Pulmonary artery endothelial cell (primary cell): ENCODE measurements at places on chromosomes 2 and 18. TPM values are rescaled to one million over a fixed set of nuclear protein-coding genes. Genes with fewer than 3 reads are reported as not detected.
A peak's percentile ranks its signal among the peaks of the same experiment; 100 is the strongest.

DNA sequence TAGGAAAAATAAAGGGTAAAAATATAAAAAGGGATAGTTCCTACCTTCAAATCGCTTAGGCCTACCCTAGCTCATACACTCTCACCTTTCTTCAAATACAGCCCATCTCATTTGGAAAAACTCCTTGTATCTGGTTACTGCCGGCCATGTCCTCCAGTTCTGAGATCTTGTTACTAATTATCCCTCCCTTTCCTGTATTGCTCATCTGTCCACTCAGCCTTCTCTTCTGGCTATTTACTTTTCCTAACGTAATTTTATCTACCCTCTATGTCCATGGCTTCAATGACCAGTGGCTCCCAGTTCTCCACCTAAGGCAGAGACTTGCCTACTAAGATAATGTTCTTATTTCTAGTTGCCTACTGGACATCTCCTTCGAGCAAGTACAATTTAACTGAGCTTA lies 342.9 kb upstream of the ACVR2A start:
- no peak for DNase-seq

GRCh38 chr2:222052934-222053367 lies 245.8 kb downstream of the PAX3 start:
- no peak for DNase-seq

GRCh38 chr2:139228276-139228675 lies 448.1 kb upstream of the NXPH2 start:
- DNase-seq = no peak

- DNase-seq = no peak
These were observed 365.8 kb upstream of the RND3 start for GRCh38 chr2:150853263-150853662.

- DNase-seq = no peak
These were observed 20.7 kb upstream of the RMDN2 start for GRCh38 chr2:37904425-37904824.

DNA sequence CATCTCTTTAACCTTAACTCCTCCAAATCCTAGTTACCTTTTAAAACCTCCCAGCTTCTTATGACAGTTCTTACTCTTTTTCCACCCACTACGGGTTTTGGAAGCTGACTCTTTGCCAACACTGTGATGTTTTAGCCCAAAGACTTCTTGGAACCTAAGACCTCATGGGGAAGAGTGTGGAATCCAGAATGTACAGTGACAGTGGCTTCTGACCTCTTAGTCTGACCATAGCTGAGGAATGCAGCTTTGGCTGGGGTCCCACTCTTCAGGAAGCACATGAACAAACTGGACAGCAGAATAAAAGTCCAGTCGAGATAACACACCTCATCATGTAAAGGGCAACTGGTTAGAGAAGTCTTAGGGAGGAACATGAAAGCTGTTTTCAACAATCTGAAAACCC lies 161.1 kb upstream of the PKDCC start:
- no peak for DNase-seq

DNA sequence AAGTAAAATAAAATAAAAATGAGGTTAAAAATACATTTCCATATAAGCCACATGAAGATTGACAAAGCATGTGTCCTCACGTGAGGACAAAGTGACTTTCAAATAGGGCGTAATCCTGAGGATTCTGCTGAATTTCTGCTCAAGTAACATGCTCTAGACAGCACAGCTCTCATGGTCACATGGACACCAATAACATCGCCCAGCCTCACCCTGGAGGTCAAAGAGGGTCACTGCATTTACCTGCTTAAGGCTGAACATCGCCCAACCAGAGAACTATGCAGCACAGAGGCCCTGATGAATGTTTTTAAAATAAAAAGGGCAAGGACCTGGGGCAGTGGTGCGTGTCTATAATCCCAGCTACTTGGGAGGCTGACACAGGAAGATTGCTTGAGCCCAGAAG lies 30.2 kb downstream of the TGFBRAP1 start:
- no peak for DNase-seq

GRCh38 chr2:232615339-232615738 lies 18.1 kb upstream of the EFHD1 start:
- DNase-seq = no peak

GRCh38 chr2:116732322-116732721 lies 1082.2 kb upstream of the DDX18 start:
- DNase-seq = no peak

DNA sequence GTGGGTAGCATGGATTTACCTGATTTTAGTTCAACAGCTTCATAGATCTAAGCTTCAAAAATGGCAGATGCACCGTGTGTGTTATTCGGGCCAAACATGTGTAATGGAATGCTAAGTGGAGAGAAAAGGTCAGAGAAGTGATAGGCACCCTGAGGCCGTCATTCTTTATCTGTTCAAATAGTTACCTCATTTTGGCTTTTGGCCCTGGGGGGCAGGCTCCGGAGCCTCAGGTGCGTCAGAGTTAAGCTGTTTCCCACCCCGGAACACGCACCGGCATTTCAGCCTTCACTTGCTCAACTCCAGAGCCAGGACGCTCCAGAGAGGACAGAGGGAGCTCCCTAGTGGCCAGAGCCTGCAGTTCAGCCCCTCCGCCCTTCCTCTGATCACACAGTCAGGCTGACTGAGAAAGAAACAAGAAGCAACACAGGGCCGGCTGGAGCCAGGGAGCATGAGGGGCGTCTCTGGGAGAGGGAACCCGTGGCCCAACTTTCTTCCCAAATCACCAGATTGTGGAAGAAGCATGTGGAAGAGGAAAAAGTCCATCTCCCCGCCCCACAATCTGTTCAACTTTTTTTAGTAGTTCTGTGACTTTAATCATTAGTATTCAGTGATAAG lies 135.2 kb upstream of the EPC2 start:
- peak; percentile 45 for DNase-seq

DNA sequence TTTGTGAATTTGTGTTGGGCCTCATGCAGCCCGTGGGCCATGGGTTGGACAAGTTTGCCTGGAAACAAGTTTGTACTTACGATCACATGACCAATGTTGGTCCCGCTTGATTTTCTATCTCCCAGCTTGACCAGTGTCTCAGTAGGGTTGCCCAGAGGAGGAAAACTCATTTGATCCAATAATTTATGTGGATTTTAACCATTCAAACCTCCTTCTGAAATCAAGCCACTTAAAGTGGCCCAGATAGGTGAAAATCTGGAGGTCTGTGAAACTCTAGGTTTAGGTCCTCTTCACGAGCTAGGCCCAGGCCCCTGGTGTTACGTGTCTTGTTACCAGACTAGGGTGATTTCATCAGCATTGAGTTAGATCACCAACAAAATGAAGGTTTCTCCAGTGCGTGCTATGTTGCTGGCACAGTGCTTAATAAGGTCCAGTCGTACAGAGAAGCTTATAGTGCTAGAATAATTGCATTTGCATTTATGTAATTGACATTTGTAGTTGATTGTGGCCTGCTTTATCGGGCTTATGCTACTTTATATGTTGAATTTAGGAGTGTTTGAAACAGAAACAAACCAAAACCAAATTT lies 4.4 kb downstream of the ACTR2 start:
- no peak for DNase-seq

DNA sequence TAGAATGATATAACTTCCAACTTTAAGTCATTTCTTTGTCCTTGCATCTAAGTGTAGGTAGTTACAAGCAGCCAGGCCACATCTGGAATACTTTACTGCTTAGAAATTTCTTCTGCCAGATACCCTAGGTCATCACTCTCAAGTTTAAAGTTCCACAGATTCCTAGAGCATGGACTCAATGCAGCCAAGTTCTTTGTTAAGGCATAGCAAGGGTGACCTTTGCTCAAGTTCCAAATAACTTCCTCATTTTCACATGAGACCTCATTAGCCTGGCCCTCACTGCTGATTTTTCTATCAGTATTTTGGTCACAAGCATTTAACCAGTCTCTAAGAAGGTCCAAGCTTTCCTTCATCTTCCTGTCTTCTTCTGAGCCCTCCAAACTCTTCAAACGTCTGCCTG lies 7.8 kb upstream of the UGT1A9 start:
- DNase-seq = no peak

DNA sequence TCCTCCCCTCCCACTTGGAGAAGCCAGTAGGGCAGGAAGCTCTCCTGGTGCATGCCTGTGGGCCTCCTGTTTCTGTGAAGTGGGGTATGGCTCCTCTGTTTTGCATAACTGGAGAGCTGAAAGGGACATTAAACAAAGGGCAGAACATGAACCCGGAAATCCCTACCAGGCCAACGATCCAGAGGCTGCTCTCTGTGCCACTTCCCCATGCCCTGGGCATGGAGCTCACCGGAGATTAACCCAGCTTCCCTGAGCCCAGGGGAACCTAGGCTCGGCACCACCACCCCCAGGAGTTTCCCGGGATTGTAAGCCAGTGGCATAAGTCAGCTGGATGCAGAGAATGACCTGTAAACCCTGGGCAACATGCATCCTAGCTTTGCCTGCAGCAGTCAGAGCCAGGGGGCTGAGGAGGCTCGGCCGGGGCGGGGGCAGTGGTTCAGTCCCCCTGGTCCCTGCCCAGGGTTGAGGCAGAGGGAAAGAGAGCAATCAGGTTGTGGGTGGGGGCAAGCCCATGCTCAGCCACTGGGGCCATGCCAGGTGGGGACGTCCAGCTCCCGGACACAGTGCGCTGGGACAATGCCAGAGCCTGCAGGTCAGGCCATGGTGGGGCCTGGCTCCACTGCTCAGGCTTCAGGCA lies 49.5 kb downstream of the TIMM21 start:
- DNase-seq = no peak

DNA sequence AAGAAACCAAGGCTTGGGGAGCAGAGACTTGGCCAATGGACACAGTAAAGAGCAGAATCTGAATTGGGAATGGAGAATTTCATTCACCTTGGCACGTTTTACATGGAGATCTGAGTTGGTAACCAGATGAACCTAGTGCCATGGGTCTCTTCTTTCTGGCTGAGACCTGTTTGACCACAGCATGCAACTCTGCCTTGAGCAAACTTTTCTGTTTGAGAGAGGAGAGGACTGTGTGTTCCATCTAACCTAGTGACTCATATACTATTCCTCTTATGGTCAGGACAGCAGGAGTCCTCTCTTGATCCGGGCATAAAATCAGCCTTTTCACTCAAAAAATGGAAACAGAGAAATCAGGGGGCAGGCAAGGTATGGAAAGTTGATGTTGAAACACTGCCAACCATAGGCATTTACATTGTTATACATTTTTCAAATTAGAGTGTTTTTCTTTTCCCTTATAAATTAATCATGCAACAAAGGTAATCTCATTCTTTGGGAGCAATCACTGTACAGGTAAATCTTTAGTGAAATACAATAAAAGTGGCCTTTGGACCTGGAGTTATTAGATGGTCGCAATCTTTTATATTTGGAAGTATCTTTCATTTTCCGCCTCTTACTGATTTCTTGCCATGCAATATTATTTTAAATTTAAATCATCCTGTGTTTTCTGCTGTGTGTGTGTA lies 86.7 kb downstream of the NRP2 start:
- no peak for DNase-seq

DNA sequence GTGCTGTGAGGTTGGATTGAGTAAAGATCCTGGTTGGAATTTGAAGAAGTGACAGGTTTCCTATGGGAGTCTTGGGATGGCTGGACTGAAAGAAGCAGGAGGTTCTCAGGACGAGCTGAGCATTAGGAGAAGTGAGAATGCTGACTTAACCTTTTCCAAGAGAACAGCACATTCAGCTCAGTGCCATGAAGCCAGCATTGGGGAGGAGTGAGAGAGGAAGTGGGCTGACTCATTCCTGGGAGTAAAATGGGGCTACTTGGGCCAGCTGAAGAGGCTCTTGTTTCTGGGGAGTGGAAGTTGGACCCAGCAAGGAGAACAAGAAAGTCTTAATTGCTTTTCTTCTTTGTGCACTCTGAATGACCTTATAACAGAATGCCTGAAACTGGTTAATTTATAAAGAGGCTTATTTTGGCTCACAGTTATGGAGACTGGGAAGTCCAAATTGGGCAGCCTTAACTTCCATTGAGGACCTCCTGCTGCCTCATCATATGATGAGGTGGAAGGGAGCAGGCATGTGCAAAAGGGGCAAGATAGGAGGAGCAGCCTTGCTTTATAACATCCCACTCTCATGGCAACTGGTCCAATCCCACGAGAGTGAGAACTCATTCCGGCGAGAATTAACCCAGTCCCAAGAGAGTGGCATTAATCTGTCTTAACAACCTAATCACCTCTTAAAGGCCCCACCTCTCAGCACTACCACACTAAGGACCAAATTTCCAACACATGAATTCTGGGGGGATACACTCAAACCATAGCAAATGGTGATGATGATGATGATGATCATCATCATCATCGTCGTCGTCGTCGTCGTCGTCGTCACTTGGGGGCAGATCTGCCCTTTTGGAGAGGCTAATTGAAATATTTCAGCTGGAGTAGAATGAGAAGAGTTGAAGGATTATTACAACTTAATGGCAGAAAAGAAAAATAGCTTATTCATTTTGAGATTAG lies 26.1 kb downstream of the DGUOK start:
- DNase-seq = no peak

DNA sequence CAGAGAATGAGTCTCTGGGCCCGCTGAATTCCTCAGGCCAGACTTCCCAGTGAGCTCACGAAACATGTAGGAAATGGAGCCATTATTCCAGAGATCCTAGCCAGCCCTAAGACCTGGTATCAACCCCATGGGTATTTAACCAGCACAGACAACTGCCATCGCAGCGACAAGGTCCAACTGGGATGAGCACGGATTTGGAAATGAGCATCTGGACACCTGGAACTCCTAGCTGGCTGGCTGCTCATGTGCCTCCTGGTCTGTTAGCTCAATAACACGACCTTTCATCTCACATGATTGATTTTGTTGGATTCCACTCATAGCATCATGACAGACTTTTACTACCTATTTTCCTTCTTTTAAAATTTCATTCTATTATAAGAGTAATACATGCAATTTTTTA lies 51.0 kb downstream of the POU3F3 start:
- DNase-seq = no peak

DNA sequence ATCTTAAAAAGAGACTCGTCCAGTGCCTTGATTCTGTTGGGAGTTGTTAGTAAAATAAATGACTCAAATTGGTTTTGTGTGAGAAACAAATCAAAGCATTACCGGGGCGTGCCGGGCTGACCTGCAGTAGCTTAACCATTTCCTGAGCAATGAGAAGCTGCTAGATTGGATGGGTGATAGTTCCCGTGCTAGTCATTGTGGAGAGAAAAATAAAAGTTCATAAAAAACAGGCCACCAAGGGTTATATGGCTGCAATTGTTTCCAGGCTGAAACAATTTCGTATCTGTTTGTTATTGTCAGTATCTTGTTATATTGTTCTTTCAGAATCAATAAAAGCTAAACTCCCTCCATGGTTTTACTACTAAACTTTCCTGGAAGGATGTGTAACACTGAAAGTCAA lies 314.4 kb downstream of the MTX2 start:
- DNase-seq = peak; percentile 53

Gene PRKAG3
- total RNA-seq = not detected in 2 replicates

Gene MEMO1
- total RNA-seq = 48.8 and 52.7 TPM in 2 replicates

Gene ST8SIA3
- not detected in 2 replicates for total RNA-seq

Gene CRYGD
- not detected in 2 replicates for total RNA-seq

Gene YWHAQ
- 279 and 306 TPM in 2 replicates for total RNA-seq

Gene PMAIP1
- 13.7 and 20.6 TPM in 2 replicates for total RNA-seq

Gene SERPINB3
- total RNA-seq = not detected in 2 replicates

Gene MEP1B
- not detected in 2 replicates for total RNA-seq

Gene METTL21A
- total RNA-seq = 21.9 and 23.8 TPM in 2 replicates

Gene GRB14
- 3.9 and 4.3 TPM in 2 replicates for total RNA-seq

Gene BOLA3
- 23.1 and 30.3 TPM in 2 replicates for total RNA-seq

Gene LINC00305
- total RNA-seq = not detected in 2 replicates

Gene DAW1
- total RNA-seq = 15.0 and 16.6 TPM in 2 replicates

Gene BARD1
- 21.2 and 61.8 TPM in 2 replicates for total RNA-seq

Gene PPP4R3B
- 46.6 and 65.8 TPM in 2 replicates for total RNA-seq
